Stimulated activated CD8-positive, alpha-beta memory T cell treated with anti-CD3 and anti-CD28 coated beads, Interleukin-2, amount 100 ng/mL, for 1 hour (primary cell): ENCODE measurements at places on chromosomes 1 and 21.

- DNase-seq, result no peak
These were observed 21.3 kb downstream of the SOAT1 start for GRCh38 chr1:179314928-179315327.

DNA sequence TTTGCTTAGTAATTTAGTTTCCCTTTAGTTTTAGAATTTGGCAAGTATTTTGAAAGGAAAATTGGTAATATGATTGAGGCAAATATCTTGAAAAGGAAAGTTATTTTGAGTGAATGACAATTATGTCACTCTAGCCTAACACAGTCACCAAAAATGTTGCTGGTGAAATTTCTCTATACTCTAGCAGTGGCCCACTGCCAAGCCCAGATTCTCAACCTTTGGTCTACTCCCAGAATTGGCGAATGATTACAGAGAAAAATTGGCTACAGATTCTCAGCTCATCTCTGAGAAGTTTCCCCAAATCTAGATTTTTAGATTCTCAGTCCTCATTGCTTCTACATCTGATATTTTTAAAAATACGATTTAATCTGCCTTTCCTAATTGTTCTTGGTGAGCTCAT, 84.9 kb downstream of the PIGK start:
- DNase-seq, result no peak

GRCh38 chr1:64323054-64323453, 119.6 kb downstream of the UBE2U start:
- DNase-seq, result no peak

DNA sequence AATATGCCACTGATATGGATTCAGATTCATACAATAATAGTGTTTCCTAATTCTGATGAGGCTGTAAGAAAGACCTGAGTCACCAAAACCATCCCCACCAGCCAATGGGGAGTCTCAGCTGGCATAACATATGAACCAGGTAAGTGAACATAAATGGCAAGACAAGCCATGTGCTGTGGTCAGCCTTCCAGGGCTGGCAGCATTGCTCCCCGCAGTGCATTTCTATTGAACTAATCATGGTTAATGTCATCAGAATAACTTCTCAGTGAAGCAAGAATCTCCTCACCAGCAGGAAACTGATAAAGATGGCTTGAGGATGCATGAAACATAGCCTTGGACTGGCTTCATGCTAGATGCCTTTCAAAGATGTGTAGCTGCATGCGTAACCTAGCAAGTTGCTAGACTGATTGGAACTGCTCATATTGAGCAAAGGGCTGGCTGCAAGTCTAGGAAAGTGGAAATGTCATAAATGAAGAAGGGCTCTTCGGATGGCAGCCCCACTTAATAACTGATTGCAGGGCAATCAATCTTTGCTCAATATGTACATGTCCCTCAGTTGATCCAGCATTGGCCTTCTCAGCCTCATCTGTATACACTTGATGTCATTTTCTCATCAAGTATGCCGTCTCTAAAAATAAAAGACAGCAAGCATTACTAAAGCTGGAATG, 88.0 kb downstream of the NTNG1 start:
- no peak for DNase-seq

DNA sequence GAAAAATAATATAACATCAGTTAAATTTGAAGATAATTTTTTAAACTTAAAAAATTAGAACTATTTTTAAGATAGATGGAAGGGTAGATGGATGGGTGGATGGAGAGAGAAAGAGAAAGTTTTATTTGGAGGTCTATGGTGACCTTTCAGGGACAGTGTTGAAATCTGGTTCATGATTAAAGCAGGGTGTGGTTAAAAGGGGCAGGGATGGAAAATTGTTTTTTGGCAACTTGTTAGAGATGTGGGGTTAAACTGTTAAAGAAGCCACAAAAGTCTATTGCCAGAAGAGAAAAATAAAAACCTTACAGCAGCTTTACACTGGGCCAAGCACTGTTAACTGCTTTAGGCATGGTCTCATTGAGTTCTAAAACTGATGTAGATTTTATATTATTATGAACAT, 134.9 kb upstream of the GORAB start:
- no peak for DNase-seq

DNA sequence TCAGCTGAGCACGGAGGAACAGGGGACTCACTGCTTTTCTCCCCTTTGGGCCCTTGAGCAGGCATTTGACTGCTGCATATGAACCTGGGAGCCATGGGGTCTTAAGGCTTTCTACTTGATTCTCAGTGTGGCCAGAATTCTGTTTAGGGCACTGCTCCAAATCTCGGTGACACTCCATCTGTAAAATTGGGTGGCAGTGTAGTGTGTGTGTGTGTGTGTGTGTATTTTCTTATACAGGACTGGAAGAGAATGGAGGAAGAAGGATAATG, 162.2 kb downstream of the PBX1 start:
- DNase-seq, result no peak

GRCh38 chr1:221511797-221512196, 230.1 kb downstream of the DUSP10 start:
- DNase-seq, result no peak

DNA sequence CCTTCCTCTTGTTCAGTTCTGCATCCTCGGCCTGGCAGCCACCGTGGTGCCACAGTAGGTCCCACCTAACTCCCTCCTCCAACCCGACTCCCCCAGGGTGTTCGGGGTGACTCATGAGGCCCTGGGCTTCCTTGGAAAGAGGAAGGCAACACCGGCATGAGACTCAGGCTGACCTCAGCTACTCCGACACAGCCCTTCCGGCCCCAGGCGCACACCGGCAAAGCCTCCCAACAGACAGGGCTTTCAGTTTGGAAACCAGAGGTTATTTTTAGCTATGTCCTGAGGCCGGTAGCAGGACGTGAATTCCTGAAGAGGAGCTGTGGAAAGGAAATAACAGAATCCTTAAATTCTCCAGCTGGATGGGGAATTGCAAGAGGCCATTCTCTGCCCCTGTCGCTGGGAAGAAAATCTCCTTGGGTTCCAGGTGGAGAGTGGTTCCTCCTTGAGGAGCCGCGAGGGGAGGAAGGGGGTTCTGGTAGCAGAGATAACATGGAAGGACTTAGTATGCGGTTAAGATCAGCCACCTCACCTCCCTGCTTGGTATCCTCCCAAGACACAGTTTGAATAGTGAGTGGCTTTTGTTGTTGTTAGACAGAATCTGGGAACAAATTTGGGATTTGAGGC, 24.4 kb downstream of the PLXNA2 start:
- no peak for DNase-seq

- no peak for DNase-seq
These were observed 14.9 kb downstream of the TMEM35B start for GRCh38 chr1:34970220-34970735.

DNA sequence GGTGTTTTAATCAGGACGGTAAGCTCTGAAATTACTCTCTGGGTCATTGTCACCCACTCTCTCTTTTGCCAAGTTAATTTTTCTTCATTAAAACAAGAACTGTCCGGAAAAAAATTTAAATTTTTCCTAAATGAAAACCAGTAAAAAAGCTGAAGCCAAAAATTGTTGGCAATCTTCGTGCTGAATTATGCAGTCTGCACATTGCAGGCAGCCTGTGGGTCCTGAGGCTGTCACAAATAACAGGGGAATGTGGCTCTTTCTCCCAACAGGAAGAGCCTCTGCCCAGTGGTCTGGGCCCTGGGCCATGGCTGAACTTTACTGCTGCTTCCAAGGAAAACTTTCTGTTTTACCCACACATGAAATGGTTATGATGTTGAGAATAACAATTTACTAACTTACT, 153.9 kb upstream of the SPAG17 start:
- no peak for DNase-seq

- no peak for DNase-seq
These were observed 120.5 kb upstream of the KLHDC7A start for GRCh38 chr1:18360251-18360650.

DNA sequence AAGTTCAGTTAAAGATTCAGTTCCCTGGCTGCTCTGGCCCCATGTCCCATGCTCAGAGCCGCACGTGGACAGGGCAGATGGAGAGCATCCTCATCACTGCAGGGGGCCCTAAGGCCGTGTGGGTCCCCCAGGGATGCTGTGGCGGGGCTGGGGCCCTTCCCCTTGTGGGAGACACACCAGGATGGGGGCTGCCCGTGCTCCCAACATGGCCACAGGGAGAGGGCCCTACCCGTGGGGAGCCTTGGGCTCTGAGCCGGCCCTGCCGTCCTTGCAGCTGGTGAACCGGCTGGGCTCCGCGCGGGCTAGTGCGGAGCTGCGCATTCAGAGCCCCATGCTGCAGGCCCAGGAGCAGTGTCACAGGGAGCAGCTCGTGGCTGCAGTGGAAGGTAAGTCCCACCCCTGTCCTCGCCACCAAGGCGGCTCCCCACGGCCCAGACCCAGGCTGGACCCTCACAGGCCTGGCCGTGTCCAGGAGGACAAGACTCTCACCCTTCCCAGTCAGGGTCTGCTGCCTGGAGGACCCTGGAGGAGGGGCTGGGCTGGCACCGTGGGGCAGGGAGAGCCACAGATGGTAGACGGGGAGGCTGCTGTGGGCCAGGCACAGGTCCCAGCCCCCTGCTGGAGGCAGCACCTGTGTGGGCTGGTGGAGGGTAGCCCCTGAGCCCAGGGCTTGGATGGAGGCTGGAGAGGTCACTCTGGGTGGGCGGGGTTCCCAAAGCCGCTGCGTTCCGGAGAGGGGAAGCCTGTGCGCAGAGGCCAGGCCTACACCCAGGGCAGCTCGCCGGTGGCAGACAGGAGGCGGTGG, 53.8 kb downstream of the TRIM11 start:
- no peak for DNase-seq

DNA sequence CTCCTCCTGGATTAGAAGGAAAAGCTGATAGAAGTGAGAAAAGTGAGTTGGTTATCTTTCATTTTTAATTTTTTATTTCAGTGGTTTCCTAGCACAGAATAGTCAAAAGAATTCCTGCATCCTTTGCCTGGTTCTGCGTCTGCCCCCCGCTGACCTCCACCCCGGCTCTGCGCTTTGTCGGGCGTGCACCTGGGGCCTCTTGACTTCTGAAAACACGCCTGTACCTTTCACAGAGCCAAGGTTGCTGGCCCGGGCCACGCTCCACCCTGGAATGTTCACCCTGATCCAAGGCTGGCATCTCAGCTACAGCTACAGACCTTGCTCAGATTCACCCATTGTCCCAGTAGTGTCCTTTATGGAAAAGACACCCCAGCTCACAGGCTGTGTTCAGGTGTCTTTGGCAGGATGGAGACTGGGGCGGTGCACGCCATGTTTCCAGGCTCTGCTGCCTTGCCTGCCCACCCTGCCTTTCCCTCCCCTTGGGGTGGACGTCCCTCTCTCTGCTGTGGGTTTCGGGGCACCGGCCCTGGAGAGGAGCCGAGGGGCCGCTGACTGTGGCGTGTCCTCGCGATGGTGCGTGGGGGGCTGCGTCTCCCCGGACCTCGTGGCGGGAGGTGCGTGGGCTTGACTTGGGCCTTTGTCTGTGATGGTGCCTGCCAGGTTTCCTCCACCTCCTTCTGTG, 40.3 kb upstream of the DIP2A start:
- no peak for DNase-seq

DNA sequence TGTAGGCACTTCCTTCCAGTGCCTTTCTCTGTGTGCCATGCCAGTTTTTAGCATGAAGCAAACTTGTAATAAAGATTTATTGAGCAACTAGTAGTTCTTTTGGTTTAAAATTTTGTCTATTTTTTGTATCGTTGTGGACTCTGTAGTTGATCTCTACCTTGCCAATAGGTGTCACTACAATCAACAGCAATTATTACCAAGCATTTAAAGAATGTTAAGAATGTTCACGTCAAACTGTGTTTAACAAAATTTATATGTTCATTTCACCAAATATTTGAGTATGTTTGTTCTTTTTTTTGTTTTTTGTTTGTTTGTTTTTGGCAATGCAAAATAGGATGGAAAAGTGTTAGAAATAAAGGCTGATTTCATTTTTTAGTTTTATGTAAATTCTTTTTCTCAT, 208.1 kb downstream of the PATJ start:
- no peak for DNase-seq

- DNase-seq, result no peak
These were observed 33.9 kb upstream of the FAM78B start for GRCh38 chr1:166200743-166201142.

- no peak for DNase-seq
These were observed 303.3 kb upstream of the DAB1 start for GRCh38 chr1:57727121-57727520.

- DNase-seq, result no peak
These were observed 332.8 kb downstream of the DISC1 start for GRCh38 chr1:231959225-231959884.

DNA sequence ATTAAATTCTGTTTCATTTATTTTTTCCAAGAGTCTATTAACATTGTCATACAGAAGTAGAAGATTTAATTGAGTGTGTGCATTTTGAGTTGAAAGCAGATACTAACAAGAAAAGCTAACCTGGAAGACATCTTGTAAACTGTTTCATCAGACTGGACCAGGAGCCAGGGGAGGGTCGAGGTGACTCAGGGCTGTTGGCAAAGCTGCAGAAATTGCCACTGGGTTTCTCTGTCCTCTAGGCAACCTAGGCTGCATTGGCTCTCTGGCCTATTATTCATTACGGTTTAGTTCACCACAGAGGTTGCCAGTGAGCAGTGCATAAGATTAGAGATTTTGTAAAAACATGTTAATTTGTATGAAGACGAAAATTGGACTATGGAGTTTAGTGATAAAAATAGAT, 27.5 kb downstream of the ERG start:
- DNase-seq, result no peak

DNA sequence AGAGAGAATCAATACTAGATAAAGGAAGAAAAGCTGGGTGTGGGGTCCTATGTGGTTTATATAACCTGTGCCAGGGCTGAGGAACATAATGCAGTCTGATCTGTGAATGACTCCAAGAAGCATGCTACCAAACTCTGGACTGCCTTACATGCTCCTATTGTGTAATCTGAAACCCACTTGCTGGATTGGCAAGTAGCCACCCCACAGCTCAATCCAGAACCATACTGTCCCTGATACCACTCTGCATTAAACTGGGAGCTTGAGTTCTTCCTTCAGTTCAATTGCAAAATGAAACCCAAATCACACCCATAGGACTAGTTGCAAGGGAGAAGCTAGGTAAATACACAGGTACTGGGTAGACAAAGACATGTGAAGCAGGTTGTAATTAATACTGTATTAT, 115.4 kb upstream of the NEGR1 start:
- no peak for DNase-seq

DNA sequence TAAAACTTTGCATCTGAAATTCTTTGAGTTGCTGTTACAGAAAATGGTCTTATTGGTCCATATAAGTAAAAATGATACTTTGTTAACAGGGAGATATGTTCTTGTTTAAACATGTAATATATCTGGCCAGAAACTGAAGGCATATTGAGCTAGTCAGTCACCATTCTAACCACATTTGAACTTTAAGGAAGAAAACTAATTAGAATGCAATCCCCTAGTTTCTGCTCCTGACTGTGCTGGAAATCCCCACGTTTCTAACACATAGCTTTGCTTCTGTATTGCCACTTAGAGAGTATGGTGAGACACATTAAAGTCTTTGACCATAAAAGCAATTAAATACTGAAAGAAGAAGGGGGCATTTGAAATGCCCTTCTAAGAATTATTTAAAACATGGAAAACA, 32.1 kb upstream of the HIVEP3 start:
- no peak for DNase-seq

DNA sequence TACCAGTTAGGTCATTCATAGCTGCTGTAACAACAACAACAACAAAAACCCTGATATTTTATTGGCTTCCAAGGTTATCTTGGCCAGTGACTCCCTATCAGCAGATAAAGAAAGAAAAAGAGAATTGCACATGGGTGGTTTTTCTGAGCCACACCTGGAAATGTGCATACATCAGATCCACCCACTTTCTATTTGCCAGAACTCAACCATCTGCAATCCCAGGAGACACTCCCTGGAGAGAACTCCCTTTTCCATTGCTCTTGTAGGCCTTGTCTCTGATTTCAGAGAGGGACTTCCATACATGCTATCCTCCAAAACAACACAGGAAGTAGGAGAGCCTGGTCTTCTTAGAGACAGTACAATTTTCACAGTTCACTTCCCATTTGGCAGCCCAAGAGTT, 74.9 kb upstream of the ZC3H11B start:
- DNase-seq, result no peak
